ENCODE measurements at places on chromosomes 2 and 18. TPM values are rescaled to one million over a fixed set of nuclear protein-coding genes. Genes with fewer than 3 reads are reported as not detected.
A peak's percentile ranks its signal among the peaks of the same experiment; 100 is the strongest.

GRCh38 chr2:168371273-168372019 lies 84.6 kb upstream of the CERS6 start:
- no peaks in the 10 kb centered on the region for H3K4me1 ChIP-seq
- no peak overlapping the region for H3K4me3 ChIP-seq

DNA sequence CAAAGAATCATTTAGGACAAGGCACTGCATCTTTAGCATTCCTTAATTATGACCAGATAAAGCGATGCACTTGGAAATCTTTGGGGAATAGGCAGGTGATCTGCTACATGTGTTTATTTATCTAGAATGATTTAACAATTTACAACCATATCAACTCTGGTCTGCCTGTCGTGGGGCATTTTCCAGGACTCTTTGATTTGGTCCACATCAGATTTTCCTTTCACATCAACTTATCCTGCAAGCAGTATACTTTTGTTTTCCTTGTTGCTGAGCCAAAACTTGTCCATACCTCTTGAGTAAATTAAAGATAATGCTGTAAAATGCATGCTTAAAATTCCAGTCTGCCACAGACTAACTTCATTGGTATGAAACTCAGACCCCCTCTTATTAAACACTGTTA lies 312.4 kb upstream of the TCF4 start:
- H3K4me1 ChIP-seq, result no peaks in the 10 kb centered on the region
- DNase-seq, result no peak
- H3K27me3 ChIP-seq, result no peaks in the 10 kb centered on the region
- no peaks in the 10 kb centered on the region for H3K36me3 ChIP-seq
- no peak overlapping the region for H3K27ac ChIP-seq

GRCh38 chr18:37669991-37670534 lies 104.5 kb upstream of the CELF4 start:
- H3K4me1 ChIP-seq, result no peaks in the 10 kb centered on the region
- H3K36me3 ChIP-seq, result no peaks in the 10 kb centered on the region
- no peak overlapping the region for H3K4me3 ChIP-seq

DNA sequence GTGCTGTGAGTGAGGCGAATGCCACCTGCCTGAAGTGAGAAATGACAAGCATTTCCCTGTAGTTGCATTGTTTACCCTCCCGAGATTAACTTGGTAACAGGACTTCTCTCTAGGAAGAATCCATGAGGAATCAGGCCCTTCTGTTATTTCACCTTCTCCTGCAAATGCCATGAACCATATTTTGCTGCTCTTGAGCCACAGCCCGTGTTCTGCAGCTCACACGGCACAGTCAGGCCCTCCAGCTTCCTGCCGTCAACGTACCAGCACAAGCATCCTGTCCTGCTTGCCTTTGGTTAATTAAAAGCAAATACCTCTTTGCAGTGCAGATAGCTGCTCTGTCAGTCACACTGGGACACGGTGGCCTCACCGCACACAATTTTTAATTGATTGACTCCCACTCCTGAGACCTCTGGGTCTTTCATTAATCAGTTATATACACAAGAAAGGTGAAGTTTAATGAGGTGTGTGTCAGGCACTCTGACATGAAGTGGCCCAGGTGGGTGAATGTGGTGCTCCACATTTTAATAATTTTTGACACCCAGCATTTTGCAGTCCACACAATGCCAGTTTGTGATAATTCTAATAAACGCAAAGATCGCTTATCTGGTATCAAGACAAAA lies 95.3 kb upstream of the ASB18 start:
- peaks cover 12% of the 10 kb centered on the region for H3K4me1 ChIP-seq
- no peak overlapping the region for H3K27ac ChIP-seq
- no peaks in the 10 kb centered on the region for H3K36me3 ChIP-seq
- H3K4me3 ChIP-seq, result no peak overlapping the region
- no peak for DNase-seq

DNA sequence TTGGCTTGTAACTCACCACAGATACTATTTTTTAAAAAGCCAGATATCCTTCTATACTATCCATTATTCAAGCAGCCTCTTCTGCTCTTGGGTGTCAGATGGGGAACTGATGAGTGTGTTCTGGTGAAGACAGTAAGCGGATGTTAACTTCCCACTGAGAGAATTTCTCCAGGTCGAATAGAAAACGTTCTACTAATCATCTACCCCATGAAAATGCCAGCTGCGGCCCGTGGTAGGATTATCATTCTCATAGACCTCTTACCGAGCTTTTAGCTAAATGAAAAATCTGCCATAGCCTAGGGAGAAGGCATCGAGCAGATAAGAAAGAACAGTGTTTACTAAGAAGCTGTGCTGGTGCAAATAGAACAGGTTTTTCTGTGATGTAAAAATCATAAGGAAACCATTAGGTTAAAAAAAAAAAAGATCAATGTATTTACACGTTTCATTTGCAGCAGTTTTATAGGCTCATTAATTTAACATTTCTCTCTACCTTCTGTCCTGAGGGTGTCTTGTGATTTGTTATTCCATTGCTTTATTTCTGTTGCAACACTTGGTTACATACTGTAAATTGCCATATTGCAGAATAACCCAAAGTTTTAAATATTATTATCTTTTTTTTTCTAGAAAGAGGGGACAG lies 1521.5 kb upstream of the ZEB2 start:
- no peaks in the 10 kb centered on the region for H3K27me3 ChIP-seq
- no peaks in the 10 kb centered on the region for H3K36me3 ChIP-seq
- no peak overlapping the region for H3K27ac ChIP-seq
- H3K4me1 ChIP-seq, result no peaks in the 10 kb centered on the region
- no peak overlapping the region for H3K4me3 ChIP-seq
- DNase-seq, result no peak

GRCh38 chr2:174753038-174753633 lies 11.1 kb downstream of the CHRNA1 start:
- H3K27me3 ChIP-seq, result no peaks in the 10 kb centered on the region
- DNase-seq, result no peak
- no peak overlapping the region for H3K4me3 ChIP-seq
- no peak overlapping the region for H3K27ac ChIP-seq
- H3K36me3 ChIP-seq, result no peaks in the 10 kb centered on the region
- peaks cover 4% of the 10 kb centered on the region for H3K4me1 ChIP-seq

GRCh38 chr2:210753386-210753785 lies 197.0 kb downstream of the CPS1 start:
- no peaks in the 10 kb centered on the region for H3K36me3 ChIP-seq
- no peaks in the 10 kb centered on the region for H3K27me3 ChIP-seq
- DNase-seq, result no peak
- H3K27ac ChIP-seq, result no peak overlapping the region
- H3K4me1 ChIP-seq, result no peaks in the 10 kb centered on the region

DNA sequence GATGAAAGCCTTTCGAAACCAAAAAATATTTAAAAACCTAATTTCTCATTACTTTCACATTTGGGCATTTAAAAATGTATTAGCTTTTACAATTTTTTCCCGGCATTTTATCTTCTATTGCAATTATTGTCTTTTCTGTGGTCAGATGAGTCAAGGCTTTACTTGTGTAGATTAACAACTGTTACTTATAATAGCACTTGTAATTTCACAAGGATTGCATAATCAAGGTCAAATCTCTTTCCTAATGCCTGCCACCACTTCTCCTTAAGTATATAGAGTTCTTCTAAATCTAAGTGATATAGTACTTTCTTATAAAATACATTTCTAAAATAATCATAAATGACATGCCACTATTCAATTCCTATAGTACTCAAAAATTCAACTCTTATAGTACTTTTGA lies 67.2 kb downstream of the SLC8A1 start:
- no peak for DNase-seq
- H3K4me1 ChIP-seq, result no peaks in the 10 kb centered on the region
- no peak overlapping the region for H3K4me3 ChIP-seq
- H3K27ac ChIP-seq, result no peak overlapping the region

- no peaks in the 10 kb centered on the region for H3K27me3 ChIP-seq
- no peaks in the 10 kb centered on the region for H3K36me3 ChIP-seq
- peak; percentile 80 for DNase-seq
- H3K27ac ChIP-seq, result no peak overlapping the region
- H3K4me1 ChIP-seq, result no peaks in the 10 kb centered on the region
- no peak overlapping the region for H3K4me3 ChIP-seq
These were observed 157.2 kb downstream of the MIB1 start for GRCh38 chr18:21897811-21898210.

GRCh38 chr18:25177631-25178030 lies 174.3 kb downstream of the ZNF521 start:
- no peak overlapping the region for H3K27ac ChIP-seq
- no peaks in the 10 kb centered on the region for H3K36me3 ChIP-seq
- H3K4me1 ChIP-seq, result no peaks in the 10 kb centered on the region
- no peak for DNase-seq
- no peak overlapping the region for H3K4me3 ChIP-seq

DNA sequence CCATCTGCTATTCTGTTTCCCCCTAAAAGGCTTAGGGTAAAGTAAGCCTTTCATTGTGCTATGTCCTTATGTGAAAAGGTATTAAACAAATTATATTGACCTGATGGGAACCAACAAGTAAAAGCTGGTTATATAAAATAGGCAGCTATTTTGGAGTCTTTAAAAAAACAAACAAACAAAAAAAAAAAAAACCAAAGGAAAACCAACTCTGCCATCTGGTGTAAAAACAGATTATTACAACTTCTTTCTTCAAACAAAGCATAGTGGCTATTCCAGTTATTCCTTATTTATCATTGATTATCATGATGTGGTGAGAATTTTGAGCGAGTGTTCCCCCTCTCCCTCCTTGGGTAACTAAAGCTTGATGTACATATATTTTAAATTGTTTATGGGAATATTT lies 122.3 kb upstream of the FHL2 start:
- peak; percentile 49 for DNase-seq
- H3K27ac ChIP-seq, result no peak overlapping the region
- H3K4me3 ChIP-seq, result no peak overlapping the region
- H3K27me3 ChIP-seq, result no peaks in the 10 kb centered on the region
- H3K36me3 ChIP-seq, result no peaks in the 10 kb centered on the region

DNA sequence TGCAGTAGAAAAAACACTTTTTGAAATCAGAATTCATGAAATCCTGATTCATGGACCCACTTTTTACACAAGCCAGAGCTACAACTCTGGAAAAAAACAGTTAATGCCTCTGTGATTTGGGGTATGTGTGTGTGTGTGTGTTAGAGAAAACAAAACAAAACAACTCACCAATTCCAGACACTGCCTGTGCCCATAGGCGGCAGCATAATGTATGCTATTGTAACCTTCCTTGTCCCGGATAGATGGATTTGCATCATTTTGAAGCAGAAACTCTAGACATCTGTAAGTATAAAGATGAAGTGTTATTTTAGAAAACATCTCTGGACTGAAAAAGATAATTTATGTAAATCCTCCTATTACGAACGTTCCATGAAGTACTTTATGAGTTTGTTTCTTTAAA lies 152.0 kb upstream of the PGAP1 start:
- no peak overlapping the region for H3K27ac ChIP-seq
- H3K36me3 ChIP-seq, result peaks cover 50% of the 10 kb centered on the region
- DNase-seq, result no peak
- no peak overlapping the region for H3K4me3 ChIP-seq

DNA sequence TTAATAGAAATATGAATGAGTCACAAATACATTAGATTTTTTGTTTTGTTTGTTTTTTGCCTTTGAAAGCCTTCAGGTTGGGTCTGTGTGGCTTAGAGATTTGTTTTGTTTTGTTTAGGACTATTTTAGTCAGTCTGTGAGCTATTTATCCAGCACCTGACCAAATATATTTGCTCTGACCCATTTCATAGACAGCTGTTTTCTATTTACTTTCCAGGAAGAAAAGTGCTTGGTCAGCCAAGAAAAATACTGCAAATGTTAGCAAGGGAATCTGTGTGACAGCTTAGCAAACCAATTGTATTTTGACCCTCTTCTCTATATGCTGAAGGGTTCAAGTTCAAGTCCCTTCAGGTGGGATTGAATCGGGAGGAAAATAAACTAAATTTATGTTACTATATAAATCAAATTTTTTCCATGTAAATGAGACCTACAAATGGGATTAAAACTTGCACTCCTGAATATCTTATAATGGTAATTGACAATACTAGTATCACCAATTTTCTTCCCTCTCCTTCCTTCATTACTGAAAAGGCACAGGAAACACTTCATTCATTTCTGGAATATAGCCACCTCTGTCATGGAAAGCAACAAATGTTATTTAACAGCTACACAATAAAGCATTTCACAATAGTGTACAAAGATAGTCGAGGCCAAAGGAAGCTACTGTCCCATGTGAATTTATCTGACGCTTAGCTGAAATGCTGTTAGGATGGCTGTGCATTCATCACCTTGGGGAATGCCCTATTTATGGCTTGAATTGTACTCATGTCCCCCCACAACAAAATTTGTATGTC lies 23.1 kb upstream of the KLF7 start:
- H3K36me3 ChIP-seq, result no peaks in the 10 kb centered on the region
- H3K27me3 ChIP-seq, result no peaks in the 10 kb centered on the region
- no peak for DNase-seq
- no peak overlapping the region for H3K4me3 ChIP-seq

DNA sequence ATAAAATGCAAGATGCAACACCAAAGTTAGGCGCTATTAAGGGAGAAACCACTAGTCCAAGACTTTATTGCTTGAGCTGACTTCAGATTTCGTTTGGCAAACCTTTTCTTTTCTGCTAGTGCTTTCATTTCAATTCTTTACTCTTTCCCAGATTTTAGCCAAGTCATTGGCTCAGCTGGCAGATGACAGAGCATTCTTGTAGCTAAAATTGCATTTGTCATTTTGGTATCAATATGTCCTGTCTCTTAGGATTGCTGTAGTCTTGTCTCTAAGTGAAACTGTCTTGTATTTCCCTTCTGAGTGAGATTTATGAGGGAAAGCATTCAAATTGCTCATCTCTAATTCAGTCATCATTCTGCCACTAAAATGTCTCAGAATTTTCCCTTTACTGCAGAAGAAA lies 335.1 kb downstream of the METTL4 start:
- no peaks in the 10 kb centered on the region for H3K27me3 ChIP-seq
- no peaks in the 10 kb centered on the region for H3K36me3 ChIP-seq
- H3K4me3 ChIP-seq, result no peak overlapping the region

- no peaks in the 10 kb centered on the region for H3K36me3 ChIP-seq
- H3K4me3 ChIP-seq, result no peak overlapping the region
- H3K27ac ChIP-seq, result no peak overlapping the region
- no peaks in the 10 kb centered on the region for H3K27me3 ChIP-seq
- H3K4me1 ChIP-seq, result no peaks in the 10 kb centered on the region
These were observed 311.9 kb upstream of the RAB6C start for GRCh38 chr2:129667577-129667976.

GRCh38 chr18:21315741-21316197 lies 73.7 kb downstream of the GREB1L start:
- H3K4me1 ChIP-seq, result no peaks in the 10 kb centered on the region
- no peak overlapping the region for H3K27ac ChIP-seq
- no peak for DNase-seq
- H3K36me3 ChIP-seq, result no peaks in the 10 kb centered on the region
- no peaks in the 10 kb centered on the region for H3K27me3 ChIP-seq

- no peaks in the 10 kb centered on the region for H3K27me3 ChIP-seq
- no peak overlapping the region for H3K4me3 ChIP-seq
- no peak overlapping the region for H3K27ac ChIP-seq
- no peaks in the 10 kb centered on the region for H3K36me3 ChIP-seq
- DNase-seq, result no peak
These were observed 57.5 kb downstream of the MCFD2 start for GRCh38 chr2:46857871-46858701.

- no peaks in the 10 kb centered on the region for H3K36me3 ChIP-seq
- H3K27ac ChIP-seq, result 0 out of 2 replicates have a peak overlapping the region, but pooled peaks have one; percentile 44
- H3K4me1 ChIP-seq, result peaks cover 61% of the 10 kb centered on the region
- H3K4me3 ChIP-seq, result peak overlapping the region; percentile 95
These were observed 3.2 kb downstream of the PIGN start for GRCh38 chr18:62183578-62184195.

The CPS1 gene
- total RNA-seq, result 5.0 TPM

The SIX3 gene
- total RNA-seq, result not detected

The PLEKHH2 gene
- total RNA-seq, result not detected

The CFAP210 gene
- total RNA-seq, result 0.18 TPM

The FEV gene
- total RNA-seq, result not detected

The TNP1 gene
- not detected for total RNA-seq

The STPG4 gene
- total RNA-seq, result not detected

The SERPINB3 gene
- not detected for total RNA-seq

Measured in Karpas-422 (cell line).